SK-MEL-5 (cell line): ENCODE measurements at places on chromosomes 1 and 21.

GRCh38 chr21:38538353-38538752 is 40.1 kb upstream of the ERG start:
- no peak for DNase-seq

- DNase-seq, result no peak
Measured at GRCh38 chr1:77263708-77264107, 18.1 kb upstream of the AK5 start.

- DNase-seq, result peak; percentile 62
Measured at GRCh38 chr1:40067023-40067422, 26.5 kb downstream of the CAP1 start.

GRCh38 chr1:9589144-9589718 is 520 bp downstream of the TMEM201 start:
- DNase-seq, result no peak

DNA sequence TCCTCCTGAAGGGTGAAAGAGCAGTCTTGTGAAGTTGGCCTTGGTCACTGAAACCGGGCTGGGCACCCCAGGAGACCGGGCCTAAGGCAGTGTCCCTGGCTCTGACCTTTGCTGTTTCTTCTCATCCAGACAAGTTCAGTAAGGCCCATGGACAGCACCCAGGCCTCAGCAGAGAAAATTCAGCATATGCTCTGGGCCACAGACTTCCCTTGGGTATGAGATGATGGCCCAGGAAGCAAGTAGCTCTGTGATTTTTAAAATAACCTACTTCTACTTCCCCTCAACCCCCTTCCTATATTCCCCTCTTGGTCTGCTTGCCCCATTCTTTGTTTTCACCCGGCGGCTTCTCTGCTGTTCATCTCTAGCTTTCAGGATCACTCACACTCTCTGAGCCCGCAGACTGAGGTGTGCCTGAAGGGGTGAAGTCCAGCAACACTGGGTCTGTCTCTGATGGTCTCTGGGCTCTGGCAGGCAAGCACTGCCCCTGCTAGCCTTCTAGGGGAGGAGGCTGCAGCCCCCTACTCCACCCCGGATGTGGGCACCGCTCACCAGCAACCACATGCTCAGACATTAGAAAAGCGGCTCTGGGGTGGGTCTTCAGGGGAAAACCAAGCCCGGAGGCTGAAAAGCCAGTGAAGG is 2.9 kb upstream of the GPR25 start:
- DNase-seq, result no peak
